Activated CD4-positive, alpha-beta T cell treated with anti-CD3 and anti-CD28 coated beads for 36 hours (primary cell): ENCODE measurements at places on chromosomes 2 and 18. TPM values are rescaled to one million over a fixed set of nuclear protein-coding genes. Genes with fewer than 3 reads are reported as not detected.

GRCh38 chr2:176205126-176205525 is 16.7 kb downstream of the HOXD1 start:
- no peak for DNase-seq

The PCBP1 gene
- 417 TPM for total RNA-seq

GRCh38 chr2:162315938-162316337 is 2.5 kb downstream of the IFIH1 start:
- no peak for DNase-seq

The ST6GAL2 gene
- not detected for total RNA-seq

DNA sequence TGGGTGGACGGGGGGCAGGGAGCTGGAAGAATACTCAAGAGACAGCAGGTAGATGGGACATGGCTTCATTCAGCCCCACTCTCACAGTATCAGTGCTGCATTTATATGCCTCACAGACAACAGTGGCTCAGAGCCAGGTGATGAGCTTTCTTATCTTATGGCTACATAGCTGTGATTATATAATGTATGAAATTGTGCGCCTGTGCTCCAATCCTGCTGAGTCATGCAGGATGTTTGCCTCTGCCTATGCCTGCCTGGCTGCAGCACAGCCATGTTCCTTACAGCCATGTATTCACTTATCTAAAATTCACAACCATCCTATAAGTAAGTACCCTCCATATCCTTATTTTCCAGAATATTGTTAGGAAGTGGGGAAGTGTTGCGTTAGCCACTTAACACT is 37.7 kb upstream of the RNF103 start:
- peak; percentile 27 for DNase-seq

- no peak for DNase-seq
Measured at GRCh38 chr2:127348426-127349000, 39.3 kb downstream of the MAP3K2 start.

- peak; percentile 79 for DNase-seq
Measured at GRCh38 chr18:69885841-69886531, 61.7 kb downstream of the CD226 start.

DNA sequence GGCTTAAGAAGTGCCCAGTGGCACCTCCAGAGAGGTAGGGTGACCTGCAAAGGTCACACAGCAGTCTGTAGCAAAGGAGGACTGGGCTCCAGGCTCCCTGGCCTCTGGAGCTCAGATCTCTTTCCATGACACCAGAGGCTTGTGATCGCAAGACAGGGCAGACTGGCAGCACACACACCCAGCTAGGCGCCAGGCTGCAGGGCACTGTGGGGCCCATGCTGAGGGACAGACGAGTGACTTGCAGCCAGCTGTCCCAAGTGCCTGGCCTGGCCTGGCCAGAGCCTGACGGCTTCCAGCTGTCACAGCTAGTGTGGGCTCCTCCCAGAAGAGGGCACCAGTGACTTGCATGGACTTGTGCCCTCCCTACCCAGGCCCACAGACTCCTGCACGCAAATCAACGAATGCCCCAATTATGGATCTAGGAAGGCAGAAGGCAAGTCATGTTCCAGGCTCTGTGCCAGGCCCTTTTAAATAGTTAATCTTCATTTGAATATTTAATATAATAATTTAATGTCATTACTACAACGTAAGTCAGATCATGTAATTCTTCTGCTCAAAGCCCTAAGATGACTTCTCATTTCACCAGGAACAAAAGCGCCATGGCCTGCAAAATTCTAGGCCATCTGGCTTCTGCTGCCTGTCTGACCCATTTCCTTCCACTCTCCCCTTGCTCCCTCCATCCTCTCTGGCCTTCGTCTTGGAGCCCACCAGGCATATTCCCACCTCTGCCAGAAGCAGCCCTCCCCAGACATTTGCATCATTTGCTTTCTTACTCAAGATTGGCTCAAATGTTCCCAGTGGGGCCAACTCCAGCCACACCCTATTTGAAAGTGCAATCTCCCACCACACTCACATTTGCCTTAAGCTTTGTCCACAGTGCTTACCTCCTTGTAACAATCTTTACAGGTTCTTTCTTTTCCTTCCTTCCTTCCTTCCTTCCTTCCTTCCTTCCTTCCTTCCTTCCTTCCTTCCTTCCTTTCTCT is 3.7 kb upstream of the SPEG start:
- DNase-seq = no peak
